ENCODE measurements at places on chromosomes 2 and 18.

- DNase-seq, result no peak
These were observed 65.8 kb downstream of the FAM210A start for GRCh38 chr18:13660510-13660909.

GRCh38 chr2:194103941-194104659, 1552.9 kb upstream of the SLC39A10 start:
- no peak for DNase-seq

GRCh38 chr2:30677231-30677630, 130.0 kb downstream of the CAPN13 start:
- no peak for DNase-seq

DNA sequence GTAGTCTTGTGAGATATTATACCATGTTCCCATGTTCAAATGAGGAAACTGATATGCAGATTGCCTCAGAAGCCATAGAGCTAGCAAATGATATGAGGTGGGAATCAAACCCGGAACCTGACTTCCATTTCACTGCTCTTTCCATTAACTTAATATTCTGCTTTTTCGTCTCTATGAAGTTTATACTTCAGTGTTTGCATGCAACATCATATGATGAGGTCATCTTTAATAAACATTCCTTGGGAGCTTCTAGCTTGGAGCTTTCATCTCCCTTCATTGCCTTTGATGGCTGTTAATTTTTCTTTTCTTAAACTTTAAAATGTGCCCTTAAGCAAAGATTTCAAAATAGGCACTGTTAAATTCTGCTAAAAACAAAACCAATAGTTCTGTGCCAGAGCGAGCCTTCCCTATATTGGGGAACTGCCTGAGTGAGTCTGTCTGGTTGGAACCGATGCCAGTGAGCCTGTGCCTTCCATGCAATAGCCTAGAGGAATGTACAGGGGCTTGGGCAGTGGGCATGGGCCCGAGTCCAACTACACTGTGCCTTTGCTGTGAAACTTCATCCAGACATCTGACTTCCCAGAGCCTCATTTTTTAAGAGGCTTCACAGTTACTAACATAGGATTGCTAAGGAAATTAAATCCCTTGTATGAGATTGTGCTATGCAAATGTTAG, 91.1 kb upstream of the TMEM200C start:
- no peak for DNase-seq

GRCh38 chr2:33134791-33135560, 188.2 kb downstream of the LTBP1 start:
- no peak for DNase-seq
